Left renal cortex interstitium (tissue), 4 donors: ENCODE measurements at places on chromosomes 5 and 9.

DNA sequence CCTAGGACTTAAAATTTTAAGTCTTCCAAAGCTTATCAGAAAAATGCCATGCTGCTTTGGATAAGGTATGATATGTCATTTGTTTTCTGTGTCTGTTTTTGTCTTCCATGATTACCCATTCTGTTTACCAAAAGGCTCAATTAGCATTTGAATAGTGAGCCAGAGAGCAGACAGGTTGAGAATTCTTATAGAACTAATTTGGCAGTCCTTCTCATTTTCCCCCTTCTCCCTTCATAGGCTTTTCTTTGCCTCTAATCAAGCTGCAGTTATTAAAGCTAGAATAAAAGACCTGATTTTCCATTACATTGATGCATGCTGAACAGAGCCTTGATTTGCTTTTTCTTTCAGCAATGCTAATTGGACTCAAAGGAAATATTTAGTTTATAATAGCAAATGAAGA is 993.0 kb downstream of the MAT2B start:
- DNase-seq, result no peak

GRCh38 chr9:21398955-21399489 is 9.9 kb upstream of the IFNA8 start:
- DNase-seq, result no peak

DNA sequence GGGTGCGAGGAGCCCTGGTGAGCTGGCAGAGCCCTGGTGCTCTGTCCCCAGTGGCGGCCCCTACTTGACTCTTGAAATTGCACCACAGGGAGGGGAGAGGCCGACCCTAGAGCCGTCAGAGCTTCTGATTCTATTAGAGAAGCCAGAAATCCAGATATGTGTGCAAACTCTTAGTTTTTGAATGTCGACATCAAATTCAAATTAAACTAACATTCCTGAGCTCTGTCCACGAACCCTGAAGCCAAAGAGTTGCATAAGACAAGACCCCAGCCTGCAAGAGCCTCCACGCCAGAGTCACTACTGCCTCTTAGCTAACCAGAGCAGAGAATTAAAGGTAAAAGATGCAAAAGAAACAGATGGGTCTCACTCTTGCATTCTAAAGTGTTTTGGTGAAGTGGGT is 29.8 kb upstream of the MSX2 start:
- no peak for DNase-seq

GRCh38 chr9:100690438-100690837 is 112.6 kb downstream of the CAVIN4 start:
- no peak for DNase-seq

DNA sequence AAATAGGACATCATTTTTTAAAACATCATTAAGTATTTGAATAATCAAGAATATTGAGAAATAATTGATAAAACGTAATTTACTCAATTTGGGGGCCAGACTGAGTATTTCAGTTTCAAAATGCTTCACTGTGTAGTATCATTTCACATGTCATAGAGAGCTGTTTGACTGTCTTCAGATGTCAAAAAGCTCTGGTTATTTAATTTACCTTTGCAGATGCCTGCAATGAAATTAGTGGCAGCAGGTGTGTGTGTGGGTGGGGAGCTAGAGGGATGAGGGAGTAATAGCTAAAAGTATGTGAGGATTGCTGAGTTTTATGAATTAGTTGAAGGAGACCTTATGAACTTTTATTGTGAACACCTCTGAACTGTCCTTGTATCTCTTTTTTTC is 567.2 kb upstream of the MEF2C start:
- no peak for DNase-seq
